ENCODE measurements at places on chromosomes 7 and 10.

DNA sequence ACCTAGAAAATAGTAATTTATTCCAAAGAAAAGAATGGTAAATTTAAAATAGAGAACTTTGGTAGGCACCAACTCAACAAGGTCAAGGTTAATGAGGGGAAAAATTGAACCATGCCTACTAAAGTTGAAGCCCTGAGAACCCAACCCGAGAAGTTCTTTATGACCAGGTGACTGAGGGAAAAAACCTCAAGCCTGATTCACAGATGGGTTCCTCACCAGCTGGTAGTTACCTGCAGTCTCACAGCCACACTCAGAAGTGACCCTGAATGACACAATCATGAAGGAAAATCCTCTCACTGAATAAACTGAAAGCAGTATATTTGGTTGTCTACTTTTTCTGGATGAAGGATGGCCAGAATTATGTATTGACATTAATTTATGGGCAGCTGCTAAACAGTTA is 7.0 kb downstream of the C10orf67 start:
- no peak for DNase-seq

GRCh38 chr7:107118109-107118900 is 50.5 kb upstream of the HBP1 start:
- no peak for DNase-seq

GRCh38 chr10:63765126-63765525 is 243.9 kb downstream of the REEP3 start:
- DNase-seq, result no peak

DNA sequence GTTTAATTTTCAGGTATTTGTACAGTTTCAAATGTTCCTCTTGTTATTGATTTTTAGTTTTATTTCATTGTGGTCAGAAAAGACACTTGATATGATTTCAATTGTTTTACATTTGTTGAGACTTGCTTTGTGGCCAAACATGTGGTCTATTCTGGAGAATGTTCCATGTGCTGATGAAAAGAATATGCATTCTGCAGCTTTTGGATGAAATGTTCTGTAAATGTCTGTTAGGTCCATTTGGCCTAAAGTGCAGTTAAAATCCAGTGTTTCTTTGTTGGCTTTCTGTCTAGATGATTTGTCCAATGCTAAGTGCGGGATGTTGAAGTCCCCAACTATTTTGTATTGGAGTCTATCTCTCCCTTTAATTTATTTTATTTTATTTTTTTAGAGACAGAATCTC is 70.5 kb downstream of the ZNF503 start:
- no peak for DNase-seq

- no peak for DNase-seq
These were observed 1.4 kb upstream of the KLF6 start for GRCh38 chr10:3786295-3787015.
